ENCODE measurements at places on chromosomes 1 and 21.

DNA sequence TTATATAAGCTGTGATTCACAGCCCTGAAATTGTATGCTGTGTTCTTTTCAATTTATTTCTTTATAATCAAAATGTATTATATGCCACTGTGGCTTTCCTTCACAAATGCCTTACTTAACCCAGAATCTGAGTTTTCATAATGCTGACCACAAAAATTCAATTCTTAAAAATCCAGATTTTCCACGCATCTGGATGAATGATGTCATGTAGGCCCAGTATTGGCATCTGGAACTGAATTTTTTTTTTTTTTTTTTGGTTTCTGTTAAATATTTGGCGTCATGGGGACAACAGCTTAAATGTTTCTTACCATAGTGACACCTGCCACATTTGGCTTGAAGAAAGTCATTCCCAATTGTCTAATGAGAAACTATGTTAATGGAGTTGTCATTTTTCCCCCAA lies 296.8 kb downstream of the TM2D1 start:
- no peak for DNase-seq

GRCh38 chr1:168903237-168903830 lies 174.3 kb upstream of the DPT start:
- no peak for DNase-seq

- DNase-seq: no peak
Observed at GRCh38 chr1:98662356-98662670, 792 bp downstream of the SNX7 start.

GRCh38 chr1:86155807-86156565 lies 586 bp downstream of the COL24A1 start:
- no peak for DNase-seq

- no peak for DNase-seq
Observed at GRCh38 chr1:169676001-169676400, 35.4 kb downstream of the SELL start.

All from smooth muscle cell of the brain vasculature (primary cell).